Dorsolateral prefrontal cortex (tissue), 122 donors: ENCODE measurements at places on chromosomes 13 and 19.

GRCh38 chr13:20411638-20412342 is 113.9 kb downstream of the CRYL1 start:
- DNase-seq: no peak

DNA sequence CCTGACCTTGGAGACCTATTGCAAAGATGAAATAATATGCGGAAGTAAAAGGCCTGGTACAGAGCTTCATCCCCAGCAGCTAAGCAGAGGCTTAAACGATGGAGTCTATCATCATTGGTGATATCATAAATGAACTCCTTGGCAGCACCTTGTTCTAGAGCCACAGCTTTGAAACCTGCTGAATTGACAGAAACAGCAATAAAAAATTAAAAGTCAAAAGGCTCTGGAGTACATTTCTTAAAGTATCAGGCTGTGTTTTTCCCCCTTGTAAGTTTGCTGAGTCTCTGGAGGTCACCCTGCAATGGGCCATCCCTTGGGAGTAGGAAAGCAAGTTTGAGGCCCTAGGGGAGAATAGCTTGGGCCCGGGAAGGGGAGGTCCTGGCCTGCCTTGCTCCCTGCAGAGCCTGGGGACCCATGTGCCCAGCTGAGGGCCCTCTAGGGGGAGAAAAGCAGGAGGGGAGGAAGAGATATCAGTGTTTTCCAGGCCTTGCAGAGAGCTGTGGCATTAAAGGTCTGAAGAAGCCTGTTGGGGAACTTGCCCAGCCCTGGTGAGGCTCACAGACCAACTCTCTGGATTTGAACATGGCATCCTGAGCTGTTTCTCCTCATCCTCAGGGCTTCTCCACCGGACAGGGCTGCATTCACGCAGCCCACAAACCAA is 416.1 kb downstream of the ZNF536 start:
- no peak for DNase-seq

DNA sequence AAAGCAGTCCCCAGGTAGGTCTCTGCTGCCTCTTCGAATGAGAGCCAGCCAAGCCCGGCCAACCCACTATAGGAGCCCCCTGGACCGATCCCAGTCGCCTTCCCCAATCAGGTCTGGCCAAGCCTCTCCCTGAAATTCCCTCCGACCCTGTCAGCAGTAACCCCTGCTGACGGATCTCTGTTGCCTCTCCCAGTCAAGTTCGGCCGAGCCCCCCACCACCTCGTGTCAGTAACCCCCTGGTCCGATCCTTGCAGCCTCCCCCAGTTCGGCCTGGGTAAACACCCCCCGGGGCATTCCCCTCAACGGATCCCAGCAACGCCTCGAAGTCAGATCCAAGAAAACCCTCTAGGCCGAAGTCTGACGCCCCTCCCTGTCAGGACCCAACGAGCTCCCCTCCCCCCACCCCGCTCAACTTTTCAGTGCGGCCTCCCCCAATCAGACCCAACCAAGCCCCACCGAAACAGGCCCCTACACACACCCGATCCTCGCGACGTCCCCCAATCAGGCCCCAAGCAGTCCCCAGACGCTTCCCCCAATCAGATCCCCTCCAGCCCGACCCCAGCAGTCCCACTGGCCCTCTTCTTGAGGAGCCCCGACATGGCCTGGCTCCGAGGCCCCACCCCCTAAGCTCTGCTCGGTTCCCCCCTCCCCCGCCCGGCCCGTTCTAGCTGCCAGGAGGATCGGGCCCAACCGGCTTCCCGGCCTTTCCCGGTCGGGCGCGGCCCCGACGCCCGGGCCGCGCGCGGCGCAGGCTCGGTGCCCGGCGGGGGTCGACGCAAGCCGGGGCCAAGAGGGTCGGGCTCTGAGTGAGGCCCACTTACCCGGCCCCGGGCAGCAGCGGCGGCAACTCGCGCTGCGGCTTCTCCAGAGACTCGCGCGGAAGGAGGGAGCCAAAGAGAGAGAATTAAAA is 1.8 kb downstream of the TNPO2 start:
- DNase-seq: no peak

DNA sequence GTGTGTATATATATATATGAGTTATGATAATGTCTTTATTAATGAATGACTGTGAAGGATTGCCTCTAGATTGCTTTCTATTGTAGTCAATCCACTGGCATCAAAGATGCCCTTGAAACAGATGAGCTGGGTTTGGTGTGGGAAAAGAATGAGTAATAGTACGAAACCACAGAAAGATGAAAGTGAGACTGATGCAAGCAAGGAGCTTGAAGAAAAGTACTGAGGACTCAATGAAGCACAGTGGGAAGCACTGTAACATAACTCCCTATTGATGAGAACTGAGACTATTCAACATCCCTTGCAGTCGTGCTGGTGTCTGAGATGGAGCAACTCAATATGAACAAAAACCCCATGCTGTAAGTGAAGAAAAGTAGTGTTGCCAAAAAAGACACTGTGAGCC is 1794.2 kb downstream of the SLITRK5 start:
- DNase-seq: no peak

DNA sequence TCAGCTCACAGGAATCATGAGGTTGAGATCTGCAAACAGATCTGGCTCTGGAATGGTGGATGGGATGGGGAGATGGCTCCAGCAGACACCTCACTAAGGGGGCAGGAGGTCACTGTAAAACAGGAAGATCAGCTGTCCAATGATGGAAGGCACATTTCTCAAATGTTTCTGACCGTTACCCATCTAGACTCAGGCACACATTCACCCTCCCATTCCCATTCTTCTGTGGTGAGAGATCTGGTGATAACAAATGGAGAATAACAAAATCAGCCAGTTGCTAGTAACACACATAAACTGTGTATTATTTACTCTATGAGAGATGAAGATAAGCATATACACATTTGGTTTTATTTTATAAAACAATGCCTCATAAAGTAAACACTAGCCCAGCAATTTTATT is 235.9 kb downstream of the TSHZ3 start:
- no peak for DNase-seq

DNA sequence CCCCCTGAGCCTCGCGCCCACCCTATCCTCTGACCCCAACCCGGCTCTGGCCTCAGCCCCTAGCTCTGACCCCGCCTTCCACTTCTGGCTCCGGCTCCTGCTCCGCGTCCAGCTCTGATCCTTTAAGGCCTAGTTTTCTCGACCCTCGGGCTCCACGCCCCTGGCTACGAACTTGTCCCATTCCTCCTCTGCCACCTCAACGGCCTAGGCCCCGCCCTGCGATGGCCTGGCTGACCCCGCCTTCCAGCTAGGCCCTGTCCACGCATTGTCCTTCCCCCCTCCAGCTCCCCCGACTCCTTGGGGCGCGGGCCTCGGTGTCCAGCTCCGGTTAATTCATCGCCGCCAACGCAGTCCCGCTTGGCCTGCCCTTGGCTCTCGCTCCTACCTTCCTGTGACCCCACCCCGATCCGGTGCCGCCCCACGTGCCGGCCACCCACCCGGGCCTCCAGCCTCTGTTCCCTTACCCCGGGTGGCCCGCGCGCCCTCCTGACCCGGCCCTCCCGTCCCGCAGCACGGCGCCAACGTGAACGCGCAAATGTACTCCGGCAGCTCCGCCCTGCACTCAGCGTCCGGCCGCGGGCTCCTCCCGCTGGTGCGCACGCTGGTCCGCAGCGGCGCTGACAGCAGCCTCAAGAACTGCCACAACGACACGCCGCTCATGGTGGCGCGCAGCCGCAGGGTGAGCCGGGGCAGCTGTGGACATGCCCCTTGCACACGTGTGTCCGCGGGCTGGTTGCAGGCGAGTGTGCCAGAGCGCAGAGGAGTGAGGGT is 9.4 kb downstream of the BCL3 start:
- no peak for DNase-seq

DNA sequence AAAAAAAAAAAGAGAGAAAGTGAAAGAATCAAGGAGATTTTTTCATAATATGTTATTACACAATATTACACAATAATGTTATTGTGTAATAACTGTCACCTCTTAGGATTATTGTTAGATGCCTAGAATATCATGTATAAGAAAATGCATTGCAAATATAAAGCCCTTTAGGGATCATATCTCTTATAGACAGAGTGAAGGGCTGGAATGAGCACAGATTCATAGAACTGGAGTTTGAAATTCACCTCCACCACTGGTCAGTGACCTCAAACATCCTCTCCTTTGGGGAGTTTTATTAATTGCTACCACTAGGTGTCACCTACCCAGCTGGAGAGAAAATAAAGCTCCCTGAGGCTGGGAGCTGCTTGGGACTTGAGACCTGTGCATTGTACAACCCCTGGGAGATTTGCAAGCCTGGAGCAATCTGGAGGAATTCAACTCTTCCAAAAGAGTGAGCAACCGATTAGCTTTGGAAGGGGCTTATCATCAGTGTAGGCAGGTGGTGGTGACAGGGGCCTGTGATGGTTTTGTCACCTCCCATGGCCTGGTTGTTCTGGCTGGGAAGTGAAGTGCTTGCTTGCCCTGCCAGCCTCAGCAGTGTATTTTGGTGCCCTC is 30.3 kb upstream of the FRY start:
- no peak for DNase-seq

- no peak for DNase-seq
Measured at GRCh38 chr19:14395262-14395661, 14.0 kb downstream of the ADGRE5 start.

- peak; percentile 73 for DNase-seq
Measured at GRCh38 chr13:44331912-44332851, 41.4 kb upstream of the SERP2 start.

- DNase-seq: no peak
Measured at GRCh38 chr13:77465603-77466195, 69.8 kb upstream of the SCEL start.

GRCh38 chr19:54329476-54330165 is 9.3 kb downstream of the LILRA4 start:
- DNase-seq: no peak

- DNase-seq: no peak
Measured at GRCh38 chr13:113176280-113176679, 17.8 kb downstream of the PROZ start.

DNA sequence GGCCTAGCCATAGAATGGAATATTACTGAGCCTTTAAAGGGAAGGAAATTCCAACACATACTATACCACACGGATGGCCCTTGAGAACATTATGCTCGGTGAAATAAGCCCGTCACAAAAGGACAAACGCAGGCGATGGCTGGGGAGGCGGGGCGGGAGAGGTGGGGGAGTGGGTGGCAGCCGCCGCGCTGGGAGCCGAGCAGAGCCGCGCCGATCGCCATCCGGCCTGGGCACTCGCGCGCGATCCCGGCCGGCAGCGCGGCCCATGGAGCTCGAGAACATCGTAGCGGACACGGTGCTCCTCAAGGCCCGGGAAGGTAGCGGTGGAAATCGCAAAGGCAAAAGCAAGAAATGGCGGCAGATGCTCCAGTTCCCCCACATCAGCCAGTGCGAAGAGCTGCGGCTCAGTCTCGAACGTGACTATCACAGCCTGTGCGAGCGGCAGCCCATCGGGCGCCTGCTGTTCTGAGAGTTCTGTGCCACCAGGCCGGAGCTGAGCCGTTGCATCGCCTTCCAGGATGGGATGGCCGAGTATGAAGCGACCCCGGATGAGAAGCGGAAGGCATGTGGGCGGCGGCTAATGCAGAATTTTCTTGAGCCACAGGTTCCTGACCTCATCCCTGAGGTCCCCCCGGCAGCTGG is 140.1 kb downstream of the ZDHHC20 start:
- DNase-seq: no peak

DNA sequence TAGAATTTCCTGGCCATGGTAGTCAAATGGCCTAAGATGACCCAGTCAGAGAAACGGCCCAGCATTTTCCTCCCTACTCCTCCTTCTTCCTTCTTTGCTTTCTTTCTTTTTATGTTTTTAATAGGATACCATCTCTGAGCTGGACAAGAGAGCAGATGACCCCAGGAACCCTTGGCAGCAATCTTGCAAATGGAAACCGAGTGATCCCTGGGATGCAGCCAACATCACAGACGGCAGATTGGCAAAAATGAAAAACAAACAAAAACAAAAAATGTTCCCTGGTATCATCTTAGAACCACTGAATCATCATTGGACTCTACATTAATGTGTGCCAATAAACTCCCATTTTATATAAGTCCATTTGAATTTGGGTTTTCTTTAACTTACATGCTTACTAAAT is 424.4 kb downstream of the FGF14 start:
- DNase-seq: peak; percentile 82

- DNase-seq: no peak
Measured at GRCh38 chr19:13633109-13633508, 126.8 kb upstream of the CACNA1A start.

DNA sequence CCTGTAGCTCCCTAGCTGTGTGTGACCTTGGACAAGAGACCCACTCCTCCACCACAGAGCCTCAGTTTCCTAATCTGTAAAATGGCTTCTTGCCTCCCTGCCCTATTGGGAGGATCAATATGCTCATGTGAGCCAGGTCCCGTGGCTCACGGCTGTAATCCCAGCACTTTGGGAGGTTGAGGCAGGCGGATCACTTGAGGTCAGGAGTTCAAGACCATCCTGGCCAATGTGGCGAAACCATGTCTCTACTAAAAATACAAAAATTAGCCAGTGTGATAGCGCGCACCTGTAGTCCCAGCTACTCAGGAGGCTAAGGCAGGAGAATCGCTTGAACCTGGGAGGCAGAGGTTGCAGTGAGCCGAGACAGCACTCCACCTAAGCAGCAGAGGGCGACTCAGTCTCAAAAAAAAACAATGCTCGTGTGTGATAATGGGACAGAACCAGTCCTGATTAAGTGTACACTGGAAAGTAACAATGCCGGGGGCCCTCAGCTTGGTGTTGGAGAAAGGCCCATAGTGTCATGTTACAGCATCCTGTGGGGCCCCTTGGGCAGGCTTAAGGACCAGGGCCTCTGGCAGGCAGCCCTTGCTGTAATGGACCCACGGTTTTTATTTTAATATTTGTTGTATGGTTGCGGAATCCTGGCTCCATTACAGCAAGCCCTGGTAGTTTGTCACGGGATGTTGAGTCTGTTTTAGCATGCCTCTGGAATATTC is 6.8 kb downstream of the RPS11 start:
- DNase-seq: no peak

- DNase-seq: no peak
Measured at GRCh38 chr13:99144306-99144705, 56.3 kb upstream of the UBAC2 start.

DNA sequence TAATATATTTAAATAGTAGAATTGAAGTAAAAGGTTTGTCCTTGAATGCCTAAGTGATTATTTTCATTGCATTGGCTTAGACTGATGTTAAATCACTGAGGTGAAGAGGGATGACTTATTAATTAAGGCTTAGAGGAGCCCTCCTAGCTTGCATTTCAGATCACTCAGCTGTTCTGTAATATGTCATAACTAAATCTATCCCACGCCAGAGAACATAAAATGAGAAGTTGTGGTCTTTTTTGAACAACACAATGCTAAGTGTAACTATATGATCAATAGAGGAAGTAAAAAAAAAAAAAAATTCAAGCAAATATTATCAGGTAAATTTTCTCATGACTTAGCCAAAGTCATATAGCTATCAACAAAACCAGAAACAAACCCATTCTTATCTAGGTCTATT is 752.2 kb downstream of the GPC5 start:
- DNase-seq: no peak

DNA sequence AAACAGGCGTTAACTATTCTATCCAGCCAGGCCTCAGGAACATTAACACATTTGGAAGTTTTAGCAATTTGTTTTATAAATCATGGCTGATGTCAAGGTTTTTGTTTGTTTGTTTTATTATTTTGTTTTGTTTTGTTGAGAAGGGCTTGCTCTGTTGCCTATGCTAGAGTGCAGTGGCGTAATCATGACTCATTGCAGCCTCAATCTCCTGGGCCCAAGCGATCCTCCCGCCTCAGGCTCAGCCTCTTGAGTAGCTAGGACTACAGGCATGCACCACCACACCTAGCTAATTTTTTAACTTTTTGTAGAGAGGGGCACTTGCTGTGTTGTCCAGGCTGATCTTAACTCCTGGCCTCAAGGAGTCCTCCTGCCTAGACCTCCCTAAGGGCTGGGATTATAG is 28.3 kb downstream of the NUP58 start:
- no peak for DNase-seq

- no peak for DNase-seq
Measured at GRCh38 chr19:41323430-41324125, 13.6 kb downstream of the CCDC97 start.
